T-helper 1 cell (primary cell): ENCODE measurements at places on chromosomes 16 and 17.

DNA sequence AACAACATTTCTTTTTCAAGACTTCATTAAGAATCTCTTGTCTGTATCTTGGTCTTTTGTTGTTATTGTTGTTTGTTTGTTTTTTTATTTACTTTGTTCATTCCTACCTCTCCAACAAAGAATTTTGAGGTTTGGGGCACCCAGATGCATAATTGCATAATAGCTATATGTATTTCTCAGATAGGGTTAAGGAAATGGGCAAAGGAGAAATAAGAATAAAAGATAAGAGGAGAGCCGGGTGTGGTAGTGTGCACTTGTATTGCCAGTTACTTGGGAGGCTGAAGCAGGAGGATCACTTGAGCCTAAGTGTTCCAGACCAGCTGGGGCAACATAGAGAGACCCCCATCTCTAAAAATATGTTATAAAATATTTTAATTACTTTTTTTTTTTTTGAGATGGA lies 30.5 kb downstream of the CDH1 start:
- DNase-seq = no peak

- no peak for DNase-seq
Observed at GRCh38 chr16:15052747-15053476, 3.0 kb downstream of the NTAN1 start.

DNA sequence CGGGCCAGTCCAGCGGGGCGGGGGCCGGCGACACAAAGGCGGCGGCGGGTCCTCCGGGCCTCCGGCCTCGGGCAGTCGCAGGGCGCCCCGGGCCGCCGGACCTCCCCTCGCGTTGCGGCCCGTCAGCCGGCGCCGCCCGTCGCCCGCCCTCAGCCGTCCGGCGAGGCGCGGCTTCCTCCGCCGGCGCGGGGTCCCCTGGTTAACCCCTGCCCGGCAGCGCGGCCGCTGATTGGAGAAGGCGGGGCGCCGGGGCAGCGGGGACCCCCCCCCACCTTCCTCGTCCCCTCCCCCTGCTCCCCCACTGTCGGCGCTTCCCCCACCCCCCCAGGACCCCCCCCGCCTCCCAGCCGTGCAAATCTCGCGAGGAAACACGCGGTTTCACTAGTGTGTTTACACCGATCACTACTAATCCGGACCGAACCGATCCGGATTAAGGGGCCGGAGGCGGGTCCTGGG lies at the start of gene TLK2:
TSS of gene TLK2 (plus strand) at position 402 of the 456 bp plus-strand sequence. CDS start 2,301 bp downstream, outside the sequence.
- peak; percentile 61 for DNase-seq

DNA sequence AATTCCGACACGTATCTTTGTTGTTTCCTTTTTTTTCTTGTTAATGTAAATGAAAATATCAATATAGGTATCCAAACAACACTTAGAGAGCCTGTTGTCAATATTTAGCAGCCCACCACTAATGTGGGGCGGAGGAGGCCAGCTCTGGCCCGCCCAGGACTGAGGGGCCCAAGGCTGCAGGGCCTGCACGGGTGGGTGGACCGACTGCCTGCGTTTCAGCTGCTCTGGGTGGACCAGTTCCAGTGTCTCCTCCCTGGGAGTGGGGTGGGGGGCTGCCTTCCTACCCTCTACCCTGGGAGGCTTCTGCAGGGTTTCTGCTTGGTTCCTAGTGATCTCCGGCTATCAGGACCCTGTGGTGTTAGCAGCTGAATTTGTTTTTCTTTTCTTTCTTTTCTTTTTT lies 15.9 kb upstream of the ADGRG1 start:
- no peak for DNase-seq

- DNase-seq = no peak
Observed at GRCh38 chr17:69822314-69822875, 252.6 kb upstream of the KCNJ16 start.

- DNase-seq = no peak
Observed at GRCh38 chr17:12826431-12826830, 37.1 kb downstream of the ARHGAP44 start.

- DNase-seq = no peak
Observed at GRCh38 chr16:22194707-22195444, 11.2 kb upstream of the EEF2K start.

DNA sequence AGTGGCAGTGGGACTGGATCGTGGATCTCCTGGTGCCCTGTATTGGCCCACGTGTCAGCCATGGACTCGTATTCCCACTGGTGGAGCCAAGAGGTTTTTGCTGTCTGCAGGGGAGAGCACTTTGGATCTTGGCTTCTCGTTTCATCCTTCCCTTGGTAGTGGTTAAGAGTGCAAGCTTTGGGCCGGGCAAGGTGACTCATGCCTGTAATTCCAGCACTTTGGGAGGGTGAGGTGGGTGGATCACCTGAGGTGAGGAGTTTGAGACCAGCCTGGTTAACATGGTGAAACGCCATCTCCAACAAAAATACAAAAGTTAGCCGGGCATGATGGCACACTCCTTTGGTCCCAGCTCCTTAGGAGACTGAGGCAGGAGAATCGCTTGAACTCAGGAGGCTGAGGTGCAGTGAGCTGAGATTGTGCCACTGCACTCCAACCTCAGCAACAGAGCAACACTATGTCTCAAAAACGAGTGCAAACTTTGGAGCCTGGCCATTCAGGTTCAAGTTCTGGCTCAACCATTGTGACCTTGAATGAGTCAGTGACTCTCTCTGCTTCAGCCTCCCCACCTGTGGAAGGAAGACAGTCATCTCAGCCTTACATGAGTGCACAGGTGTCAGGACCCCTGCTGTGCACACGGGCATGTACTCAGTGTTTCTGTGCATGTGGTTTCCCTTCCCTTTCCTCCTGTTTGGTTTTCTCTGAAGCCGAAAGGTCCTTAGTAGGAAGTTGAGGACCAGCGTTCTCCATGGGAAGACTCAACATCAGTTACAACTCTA lies 57.4 kb downstream of the PLCG2 start:
- DNase-seq = no peak

- DNase-seq = no peak
Observed at GRCh38 chr16:86593913-86594620, 15.7 kb downstream of the FOXL1 start.

DNA sequence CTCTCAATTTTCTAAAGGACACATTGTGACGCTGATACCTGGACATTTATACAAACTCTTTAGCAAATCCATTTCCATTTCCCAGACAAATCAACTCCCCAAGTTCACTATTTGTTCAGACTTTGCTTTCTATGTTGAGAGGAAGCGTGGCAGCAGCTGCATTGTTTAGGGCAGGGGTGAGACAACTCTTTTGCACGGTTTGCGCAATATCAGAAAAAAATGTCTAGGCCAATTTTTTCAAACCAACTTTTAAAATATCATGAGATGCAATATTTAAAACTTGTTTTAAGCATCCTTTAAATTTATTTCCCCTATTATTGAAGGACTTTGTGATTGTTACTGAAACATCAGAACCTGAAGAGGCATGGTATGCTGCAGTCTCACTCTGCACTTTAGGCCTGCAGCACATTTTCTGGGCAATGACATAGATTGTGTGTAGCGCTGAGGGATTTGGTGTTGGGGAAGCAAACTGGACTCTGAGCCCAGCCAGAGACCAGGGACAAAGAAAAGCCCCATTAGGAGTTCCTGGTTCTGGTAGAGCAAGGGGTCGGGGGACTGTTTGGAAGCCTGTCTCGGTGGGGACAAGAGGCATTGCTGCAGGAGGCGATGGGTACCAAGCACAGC lies 6.4 kb upstream of the CCDC182 start:
- no peak for DNase-seq

GRCh38 chr17:4584917-4585637 lies 748 bp downstream of the SMTNL2 start:
- DNase-seq = no peak

DNA sequence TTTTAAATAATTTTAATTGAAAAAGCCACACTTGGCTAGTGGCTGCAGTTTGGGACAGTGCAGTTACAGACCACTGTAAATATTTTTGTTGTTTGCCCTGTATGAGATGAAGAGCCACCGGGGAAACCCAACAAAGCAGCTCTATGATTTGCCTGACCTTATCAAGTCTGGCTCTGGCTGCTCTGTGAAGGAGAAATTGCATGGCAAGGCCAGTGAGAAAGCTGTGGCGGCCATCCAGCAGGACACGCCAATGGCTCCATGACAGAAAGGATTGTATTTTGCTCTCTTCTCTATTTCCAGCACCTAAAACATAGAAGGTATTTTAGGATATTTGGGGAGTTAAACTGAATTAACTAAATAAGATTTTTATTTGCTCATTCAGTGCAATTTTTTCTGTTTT lies 330.0 kb upstream of the DYNLRB2 start:
- no peak for DNase-seq

DNA sequence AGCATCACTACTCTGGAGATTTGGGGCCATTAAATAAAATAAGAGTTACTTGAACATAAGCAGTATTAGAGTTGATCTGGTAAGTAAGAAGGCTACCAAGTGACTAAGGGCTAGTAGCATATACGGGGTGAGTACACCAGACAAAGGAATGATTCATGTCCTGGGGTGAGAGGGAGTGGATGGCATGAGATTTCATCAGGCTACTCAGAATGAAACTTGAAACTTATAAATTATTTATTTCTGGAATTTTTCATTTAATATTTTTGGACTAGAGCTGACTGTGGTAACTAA lies 2.3 kb downstream of the SLFN5 start:
- no peak for DNase-seq

DNA sequence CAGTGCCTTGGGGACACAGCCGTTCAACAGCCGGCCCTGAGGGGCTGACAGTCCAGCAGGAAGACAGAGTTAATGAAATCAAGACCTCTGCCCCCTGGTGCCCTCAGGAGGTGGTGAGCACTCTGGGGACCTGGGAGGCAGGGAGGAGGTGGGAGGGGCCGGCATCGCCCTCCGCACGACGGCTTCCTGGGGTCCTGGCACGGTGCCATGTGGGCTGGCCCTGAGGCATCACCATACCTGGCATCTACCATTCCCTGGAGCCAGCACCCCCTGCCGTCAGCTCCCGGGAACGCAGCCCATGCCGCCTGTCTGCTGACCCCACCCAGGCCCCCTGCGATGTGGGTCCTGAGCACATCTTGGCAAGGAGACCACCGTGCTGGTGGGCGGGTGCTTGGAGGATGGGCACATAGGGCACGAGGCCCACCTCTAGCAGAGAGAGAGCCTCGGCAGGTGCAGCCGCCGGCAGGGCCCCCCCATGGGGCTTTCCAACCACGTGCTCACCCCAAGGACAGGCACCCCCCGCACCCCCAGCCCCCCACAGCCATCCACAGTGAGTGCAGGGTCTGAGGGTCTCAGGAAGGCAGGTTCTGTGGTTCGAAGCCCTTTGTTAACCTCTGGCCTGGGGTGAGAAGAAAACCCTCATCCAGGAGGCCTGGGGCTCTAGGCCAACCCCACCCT lies 52.5 kb downstream of the ZFPM1 start:
- no peak for DNase-seq

DNA sequence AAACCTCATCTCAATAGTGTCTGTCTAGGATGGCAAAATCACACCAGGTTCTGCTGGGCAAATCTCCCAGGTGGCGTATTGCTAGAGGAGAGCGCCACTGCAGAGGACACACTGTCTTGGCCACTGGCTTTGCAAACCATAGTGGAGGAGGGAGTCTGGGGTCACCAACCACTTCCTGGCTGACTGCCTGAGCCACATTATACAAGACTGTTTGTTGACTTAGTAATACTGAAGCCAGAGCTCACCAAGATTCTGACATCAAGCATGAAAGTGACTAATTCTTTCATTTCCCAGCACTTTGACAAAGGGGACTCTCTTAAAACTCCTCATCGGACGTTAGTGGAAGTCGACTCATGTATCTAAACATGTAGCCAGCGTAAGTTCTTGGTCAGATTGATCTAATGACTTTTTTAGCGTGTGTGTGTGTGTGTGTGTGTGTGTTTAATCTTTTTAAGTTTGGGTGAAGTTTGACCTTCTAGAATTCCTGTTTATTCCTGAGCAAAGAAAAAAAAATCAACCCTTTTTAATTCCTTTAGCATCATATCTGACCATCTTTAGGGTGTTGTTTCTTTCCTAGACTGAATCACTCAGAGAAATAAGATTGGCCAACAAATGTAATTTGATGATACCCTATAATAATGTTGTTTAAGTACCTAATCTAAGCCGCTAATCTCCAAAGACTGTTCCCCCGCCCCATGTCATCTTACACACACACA lies 13.7 kb downstream of the PITPNC1 start:
- DNase-seq = peak; percentile 21

DNA sequence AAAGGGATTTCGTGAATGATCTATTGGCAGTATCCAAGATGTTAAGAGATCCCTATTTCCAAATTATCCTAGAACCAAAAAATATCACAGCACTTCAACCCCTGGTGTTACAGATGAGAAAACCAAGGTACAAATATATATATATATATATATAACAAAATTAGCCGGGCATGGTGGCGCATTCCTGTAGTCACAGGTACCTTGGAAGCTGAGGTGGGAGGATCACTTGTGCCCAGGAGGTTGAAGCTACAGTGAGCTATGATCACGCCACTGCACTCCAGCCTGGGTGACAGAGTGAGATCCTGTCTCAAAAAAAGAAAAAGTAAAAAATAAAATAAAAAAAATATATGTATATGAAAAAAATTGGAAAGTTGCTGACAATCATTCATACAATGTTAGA lies 637 bp upstream of the CLN3 start:
- DNase-seq = no peak

DNA sequence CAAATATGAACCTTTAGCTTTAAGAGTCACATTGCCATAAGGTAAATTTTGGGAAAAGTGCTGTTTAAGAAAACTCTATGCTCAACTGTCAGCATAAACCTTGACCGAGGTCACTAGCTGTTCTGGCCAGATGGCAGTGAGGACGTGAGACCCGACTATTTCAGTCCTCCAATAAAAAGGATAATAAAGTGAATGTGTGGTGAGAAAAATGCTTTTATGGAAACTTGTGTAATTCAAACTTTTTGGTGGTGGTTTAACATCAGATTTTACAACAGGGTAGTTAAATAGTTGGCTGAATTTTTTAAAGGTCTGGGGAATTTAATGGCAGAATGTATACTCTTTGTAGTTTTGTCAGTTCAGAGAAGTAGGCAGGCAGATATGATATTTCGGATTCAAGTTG lies 391.1 kb downstream of the PMP22 start:
- no peak for DNase-seq
